ENCODE measurements at places on chromosomes 2 and 18.
A peak's percentile ranks its signal among the peaks of the same experiment; 100 is the strongest.

DNA sequence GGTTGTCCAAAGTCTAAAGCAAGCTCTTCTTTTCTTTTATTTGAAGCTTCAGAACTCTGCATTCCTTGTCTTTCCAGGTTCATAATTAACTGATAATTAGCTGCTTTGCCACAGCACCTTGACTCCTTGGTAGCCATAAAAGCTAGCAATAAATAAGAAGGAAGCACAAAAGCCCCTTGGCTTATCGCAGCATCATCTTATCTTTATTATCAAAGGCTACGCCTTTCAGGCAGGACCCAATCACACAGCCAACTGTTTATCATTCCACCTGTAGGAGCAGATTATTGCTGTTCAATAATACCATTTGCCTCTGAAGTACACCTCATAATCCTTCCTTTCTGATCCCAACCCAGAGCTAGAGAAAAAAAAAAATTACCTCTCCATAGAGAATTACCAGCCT lies 489.2 kb downstream of the SATB2 start:
- DNase-seq = no peak

GRCh38 chr18:50639711-50640110 lies 79.8 kb downstream of the MAPK4 start:
- DNase-seq = no peak

DNA sequence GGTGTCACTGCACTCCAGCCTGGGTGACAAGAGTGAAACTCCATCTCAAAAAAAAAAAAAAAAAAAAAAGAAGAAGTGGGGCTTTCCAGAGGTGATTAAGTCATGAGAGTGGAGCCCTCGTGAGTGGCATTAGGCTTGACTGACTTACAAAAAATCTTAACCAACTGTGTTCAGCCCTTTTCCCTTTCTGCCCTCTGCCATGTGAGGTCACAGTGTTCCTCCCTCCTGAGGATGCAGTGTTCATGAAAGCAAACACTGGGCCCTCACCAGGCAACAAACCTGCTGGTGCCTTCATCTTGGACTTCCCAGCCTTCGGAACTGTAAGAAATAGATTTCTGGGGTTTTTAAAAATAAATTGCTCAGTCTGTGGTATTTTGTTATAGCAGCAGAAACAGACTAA lies 37.0 kb upstream of the METTL21A start:
- no peak for DNase-seq

GRCh38 chr2:241929551-241930490 lies 60.3 kb downstream of the RTP5 start:
- DNase-seq = no peak

GRCh38 chr18:38330573-38330972 lies 765.0 kb upstream of the CELF4 start:
- no peak for DNase-seq

DNA sequence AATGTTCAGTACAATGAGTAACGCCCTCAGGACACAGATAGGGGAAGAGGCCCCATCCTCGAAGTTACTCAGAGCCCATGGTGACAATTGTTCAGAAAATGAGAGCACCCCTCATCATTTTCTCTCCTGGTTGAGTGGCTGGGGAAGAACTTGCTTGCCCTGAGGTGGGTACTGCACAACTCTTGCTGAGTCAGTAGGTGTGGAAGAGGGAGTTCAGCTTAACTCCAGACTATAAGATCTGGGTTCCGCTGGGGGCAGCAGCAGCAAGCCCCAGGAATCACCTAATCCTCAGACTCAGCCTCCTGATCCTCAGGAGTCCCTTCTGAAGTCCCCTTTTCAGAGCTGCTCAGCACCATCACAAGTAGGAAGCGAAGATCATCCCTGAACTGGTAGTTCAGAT lies 123.7 kb downstream of the PIEZO2 start:
- no peak for DNase-seq

GRCh38 chr18:33135951-33136660 lies 304.4 kb downstream of the CCDC178 start:
- no peak for DNase-seq

- DNase-seq = no peak
These were observed 682.0 kb upstream of the RAB6C start for GRCh38 chr2:129297430-129297829.

DNA sequence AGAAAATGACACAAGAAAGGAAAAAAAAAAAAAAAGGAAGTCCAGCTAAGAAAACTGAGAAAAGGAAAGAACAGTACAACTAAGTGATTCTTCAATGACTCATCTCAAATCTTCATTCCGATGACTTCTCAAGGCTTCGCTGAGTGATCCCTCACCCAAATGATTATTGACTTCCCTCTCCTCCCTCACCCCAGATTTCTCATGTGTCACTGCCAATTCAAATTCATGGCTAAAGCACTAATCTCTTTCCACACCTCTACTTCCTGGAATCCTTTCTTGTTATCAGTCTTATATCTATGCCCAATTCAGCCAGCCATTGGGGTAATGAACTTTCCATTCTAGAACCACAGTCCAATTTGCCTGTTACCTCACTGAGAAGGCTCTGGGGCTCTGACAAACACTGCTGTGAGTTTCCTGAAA lies 7.2 kb upstream of the ABCB11 start:
- DNase-seq = no peak

- DNase-seq = no peak
These were observed 148.8 kb downstream of the WDSUB1 start for GRCh38 chr2:159137511-159138241.

DNA sequence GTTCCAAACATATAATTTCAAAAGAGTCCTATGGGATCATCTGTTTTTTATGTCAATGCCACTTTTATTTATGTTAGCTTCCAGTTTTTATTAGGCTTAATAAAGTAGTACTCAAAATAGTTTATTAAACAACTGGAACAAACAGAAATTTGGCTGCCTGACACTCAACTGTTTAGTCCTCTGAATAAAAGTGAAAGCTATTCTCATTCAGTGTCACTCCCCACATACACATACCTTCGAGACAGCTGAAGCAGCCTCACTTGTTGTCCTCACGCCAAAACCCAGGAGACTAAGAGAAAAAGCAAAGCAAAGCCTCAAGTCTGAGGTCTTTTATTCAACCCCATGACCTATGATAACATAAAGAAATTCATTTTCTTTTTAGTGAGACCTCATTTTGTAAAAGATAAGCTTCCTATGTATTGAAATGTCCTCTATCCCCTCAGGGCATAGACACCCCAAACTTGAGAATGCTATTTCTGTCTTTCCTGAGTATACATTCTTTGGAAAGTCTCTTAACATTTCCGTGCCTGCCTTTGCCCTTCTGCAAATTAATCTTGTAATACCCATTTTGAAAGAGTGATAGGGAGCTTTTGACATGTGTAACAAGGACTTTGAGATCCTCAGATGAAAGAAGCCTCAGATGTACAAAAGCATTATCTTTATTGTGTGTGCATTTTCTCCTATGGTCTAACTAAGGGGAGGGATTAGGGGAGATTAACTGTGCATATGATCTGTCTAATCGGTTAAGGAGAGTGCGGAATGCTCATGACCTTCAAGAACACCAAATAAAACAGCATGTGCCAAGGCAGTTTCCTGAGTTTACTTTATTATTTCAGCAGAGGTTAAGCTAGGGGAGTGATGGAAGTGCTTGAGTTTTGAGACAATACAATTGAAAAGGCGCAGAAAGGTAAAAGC lies 1523.7 kb upstream of the PIK3C3 start:
- DNase-seq = no peak

DNA sequence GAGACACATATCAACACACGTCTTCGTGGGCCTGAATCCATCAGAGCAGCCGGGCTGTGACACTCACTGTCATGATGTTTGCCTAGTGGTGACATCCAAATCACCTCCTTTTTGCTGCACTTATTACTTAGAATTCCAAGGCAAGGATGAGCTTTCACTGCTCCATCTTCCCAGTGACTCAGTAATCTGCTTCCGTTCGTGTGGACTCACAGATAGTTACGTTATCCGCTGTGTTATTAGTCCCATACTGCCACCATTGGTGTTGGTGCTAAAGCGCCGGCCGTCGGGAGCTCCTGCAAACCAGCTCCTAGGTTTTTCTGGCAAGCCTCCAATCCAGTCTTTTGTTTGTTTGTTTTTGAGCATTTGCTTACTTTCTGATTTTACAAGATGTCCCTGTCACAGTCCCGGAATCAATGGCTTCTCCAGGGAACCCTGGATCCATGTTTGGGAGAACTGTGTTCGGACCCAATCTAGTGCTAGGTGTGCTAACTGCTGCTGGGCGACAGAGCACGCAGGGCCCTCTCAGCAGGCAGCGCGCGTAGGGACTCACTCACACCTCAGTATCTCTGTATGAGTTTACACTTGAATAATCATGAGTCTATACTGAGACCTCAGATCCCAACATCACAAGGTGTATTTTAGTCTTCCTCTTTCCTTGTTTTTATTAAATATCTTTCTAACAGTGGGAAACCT lies 42.6 kb downstream of the HDAC4 start:
- no peak for DNase-seq

GRCh38 chr2:98757904-98758421 lies 27.0 kb upstream of the MGAT4A start:
- DNase-seq = peak; percentile 78

DNA sequence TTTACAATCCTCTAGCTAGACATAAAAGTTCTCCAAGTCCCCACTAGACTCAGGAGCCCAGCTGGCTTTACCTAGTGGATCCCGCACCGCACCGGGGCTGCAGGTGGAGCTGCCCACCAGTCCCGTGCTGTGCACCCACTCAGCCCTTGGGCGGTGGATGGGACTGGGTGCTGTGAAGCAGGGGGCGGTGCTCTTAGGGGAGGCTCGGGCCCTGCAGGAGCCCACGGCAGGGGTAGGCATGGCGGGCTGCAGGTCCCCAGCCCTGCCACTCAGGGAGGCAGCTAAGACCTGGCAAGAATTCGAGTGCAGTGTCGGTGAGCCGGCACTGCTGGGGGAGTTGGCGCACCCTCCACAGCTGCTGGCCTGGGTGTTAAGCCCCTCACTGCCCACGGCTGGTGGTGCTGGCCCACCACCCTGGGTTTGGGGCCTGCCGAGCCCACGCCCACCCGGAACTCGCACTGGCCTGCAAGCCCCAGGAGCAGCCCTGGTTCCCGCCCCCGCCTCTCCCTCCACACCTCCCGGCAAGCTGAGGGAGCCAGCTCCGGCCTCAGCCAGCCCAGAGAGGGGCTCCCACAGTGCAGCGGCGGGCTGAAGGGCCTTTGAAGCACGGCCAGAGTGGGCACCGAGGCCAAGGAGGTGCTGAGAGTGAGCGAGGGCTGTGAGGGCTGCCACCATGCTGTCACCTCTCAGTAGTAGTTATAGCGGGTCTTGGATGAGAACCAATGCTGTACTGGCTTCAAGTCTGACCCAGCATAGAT lies 255.2 kb downstream of the CDH7 start:
- no peak for DNase-seq

- no peak for DNase-seq
These were observed 214.4 kb downstream of the FHOD3 start for GRCh38 chr18:36511791-36512352.

DNA sequence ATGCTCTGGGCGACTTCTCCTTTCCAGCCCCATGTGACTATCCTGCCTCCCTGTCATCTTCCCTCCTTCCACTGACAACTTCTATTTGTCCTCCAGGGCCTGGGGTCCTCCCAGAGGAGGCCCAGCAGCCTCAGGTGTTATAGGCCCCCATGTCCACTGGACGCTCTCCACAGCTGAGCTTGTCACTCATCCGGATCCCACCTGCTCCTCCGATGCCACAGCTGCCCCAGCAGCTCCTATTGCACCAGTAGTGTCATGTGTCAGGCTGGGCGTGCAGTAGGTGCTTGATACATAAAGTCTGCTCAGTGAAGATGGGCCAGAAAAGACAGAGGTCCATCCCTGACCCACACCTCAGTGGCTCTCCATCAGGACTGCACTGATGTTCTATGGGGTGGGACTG lies 305.7 kb upstream of the MYT1L start:
- no peak for DNase-seq

- peak; percentile 47 for DNase-seq
These were observed 14.7 kb upstream of the NEU4 start for GRCh38 chr2:241794250-241794823.

GRCh38 chr2:46150445-46150955 lies 146.7 kb upstream of the EPAS1 start:
- DNase-seq = peak; percentile 25

- DNase-seq = no peak
These were observed 59.4 kb downstream of the LIMS1 start for GRCh38 chr2:108593547-108594098.

- DNase-seq = no peak
These were observed 138.9 kb upstream of the HDAC4 start for GRCh38 chr2:239539776-239540100.

- DNase-seq = no peak
These were observed 123.2 kb downstream of the THADA start for GRCh38 chr2:43472527-43473194.

DNA sequence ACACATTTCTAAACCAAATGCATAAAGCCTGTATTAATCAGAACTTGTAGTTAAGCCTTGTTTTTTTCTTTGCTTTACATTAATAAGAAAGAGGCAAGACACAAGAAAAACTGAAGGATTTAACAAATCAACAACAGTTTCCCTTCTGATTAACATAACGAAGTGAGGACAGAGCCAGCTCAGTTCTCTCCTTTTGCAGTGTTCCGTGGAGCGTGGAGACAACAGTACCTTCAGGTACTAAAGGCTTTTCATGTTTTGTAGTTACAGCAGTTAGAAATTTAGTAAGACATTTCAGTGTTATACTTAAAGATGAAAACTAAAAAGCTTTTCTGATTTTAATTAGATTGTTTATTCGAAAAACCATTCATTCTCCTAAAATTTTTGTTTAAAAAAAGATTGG lies 115.2 kb downstream of the FMNL2 start:
- DNase-seq = no peak

DNA sequence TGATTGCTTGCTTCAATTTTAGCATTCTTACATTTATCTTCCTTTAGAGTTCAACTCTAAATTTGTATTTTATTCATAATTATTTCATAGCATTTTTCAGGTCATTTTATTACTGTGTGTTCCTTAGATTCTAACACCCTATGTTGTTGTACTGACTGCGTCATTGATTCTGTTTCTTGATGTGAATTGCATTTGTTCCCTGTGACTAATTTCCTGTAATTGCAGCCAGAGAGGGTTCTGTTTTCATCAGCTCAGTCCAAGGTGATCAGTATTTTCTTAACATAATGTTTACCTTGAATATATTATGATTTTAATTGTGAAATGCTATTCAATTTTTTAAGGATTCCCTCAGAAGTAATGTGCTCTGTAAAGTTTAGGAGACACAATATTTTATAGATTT lies 970.2 kb upstream of the PIK3C3 start:
- DNase-seq = no peak

- DNase-seq = no peak
These were observed 43.7 kb upstream of the DARS1 start for GRCh38 chr2:136029149-136029548.

GRCh38 chr2:233482616-233483015 lies 84.0 kb downstream of the USP40 start:
- no peak for DNase-seq

- peak; percentile 87 for DNase-seq
These were observed 601.6 kb downstream of the CPS1 start for GRCh38 chr2:211157856-211158463.

- DNase-seq = no peak
These were observed 45.4 kb downstream of the EXOC6B start for GRCh38 chr2:72780477-72780876.
